ENCODE measurements at places on chromosomes 4 and X. TPM values are rescaled to one million over a fixed set of nuclear protein-coding genes. Genes with fewer than 3 reads are reported as not detected.

Gene ADGRG2
- 0.11 TPM for total RNA-seq

Gene AR
- 9.0 TPM for total RNA-seq

Gene ADH1C
- 26.3 TPM for total RNA-seq

Gene ATP2B3
- not detected for total RNA-seq

Gene FGF16
- total RNA-seq, result not detected

Gene ITM2A
- total RNA-seq, result 22.5 TPM

Gene PCSK1N
- total RNA-seq, result not detected

Gene SSX4
- not detected for total RNA-seq

Gene ZXDA
- 4.8 TPM for total RNA-seq

Gene TCEAL6
- not detected for total RNA-seq

Gene NUDT10
- total RNA-seq, result not detected

GRCh38 chr4:10480616-10481015, 23.4 kb upstream of the ZNF518B start:
- no peak for DNase-seq

GRCh38 chr4:141246683-141247429, 26.2 kb downstream of the ZNF330 start:
- DNase-seq, result no peak

- no peak for DNase-seq
Observed at GRCh38 chr4:65033899-65034298, 624.6 kb upstream of the TECRL start.

DNA sequence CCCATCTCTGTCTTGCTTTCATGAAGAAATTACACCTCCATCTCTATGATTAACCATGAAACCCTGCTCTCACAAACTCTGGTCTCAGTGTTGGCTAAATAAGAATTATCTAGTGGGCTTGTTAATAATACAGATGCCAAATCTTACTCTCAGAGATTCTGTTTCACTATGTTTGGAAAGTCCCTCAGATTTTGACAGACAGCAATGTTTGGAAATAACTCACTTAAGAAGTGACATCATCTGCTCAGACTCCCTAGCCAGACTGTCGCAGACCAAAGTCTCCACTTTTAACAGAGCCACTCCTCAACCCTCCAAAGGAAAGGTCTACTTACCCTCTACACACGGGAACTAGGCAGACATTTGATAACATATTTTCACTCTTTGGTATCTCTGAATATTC, 328.5 kb upstream of the FGF16 start:
- DNase-seq, result no peak

GRCh38 chr4:10239982-10240654, 123.5 kb upstream of the WDR1 start:
- no peak for DNase-seq

GRCh38 chrX:13893826-13894225, 76.9 kb upstream of the GPM6B start:
- DNase-seq, result peak; percentile 9

- DNase-seq, result no peak
Observed at GRCh38 chr4:140059159-140059558, 94.8 kb downstream of the MAML3 start.

DNA sequence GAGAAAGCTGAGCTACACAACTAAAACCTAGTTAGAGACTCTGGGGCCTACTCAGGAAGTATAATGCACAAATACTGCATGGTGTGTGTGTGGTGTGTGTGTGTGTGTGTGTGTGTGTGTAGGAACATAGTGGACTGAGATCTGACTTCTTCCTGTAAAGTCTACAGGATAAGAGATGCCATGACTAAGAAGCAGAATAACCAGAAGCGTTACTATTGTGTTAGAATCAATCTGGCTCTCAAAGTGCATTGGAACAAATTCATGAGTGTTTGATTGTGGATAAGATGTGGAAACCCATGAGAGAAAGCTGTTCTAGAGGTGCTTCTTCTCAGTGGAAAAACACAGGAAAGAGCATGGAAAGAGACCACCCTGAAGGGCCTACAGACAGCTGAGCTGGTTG, 302.1 kb downstream of the INPP4B start:
- DNase-seq, result no peak

DNA sequence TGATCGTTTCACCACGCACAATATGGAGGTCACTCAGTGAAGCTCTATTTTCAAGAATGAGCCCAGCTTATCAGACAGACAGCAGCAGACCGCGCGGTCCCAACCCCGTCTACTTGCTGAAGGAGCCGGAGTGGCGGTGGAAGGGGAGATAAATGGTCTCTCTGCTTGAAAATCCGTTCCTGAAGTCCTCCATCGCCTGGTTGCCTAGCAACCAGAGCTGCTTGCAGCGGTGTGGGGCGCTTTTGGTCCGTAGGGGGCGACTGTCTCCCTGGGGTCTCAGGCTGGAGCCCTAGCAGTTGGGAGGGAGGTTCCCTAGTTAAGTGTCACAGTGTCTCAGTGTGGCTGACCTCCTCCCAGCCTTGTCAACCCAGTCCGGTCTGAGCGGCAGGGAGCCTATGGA, 8.3 kb upstream of the DLG3 start:
- DNase-seq, result no peak

DNA sequence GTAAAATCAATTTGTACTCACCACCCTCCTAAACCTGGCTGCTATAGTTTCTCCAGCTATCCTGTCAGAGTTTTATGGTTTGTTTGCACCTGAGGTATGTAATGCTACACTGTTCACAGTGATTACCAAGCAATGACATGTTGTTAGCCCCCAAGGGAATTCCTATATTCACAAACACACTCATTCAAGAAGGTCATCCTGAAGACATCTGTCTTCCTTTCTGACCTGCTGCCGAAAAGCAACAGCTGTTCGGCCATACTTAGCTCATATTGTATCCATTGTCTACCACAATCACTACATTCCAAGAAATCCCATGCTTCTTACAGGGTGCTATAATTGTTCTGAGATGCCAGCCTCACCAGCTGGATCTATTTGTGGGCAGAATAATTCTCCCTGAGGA, 160.1 kb upstream of the GYPA start:
- DNase-seq, result no peak

DNA sequence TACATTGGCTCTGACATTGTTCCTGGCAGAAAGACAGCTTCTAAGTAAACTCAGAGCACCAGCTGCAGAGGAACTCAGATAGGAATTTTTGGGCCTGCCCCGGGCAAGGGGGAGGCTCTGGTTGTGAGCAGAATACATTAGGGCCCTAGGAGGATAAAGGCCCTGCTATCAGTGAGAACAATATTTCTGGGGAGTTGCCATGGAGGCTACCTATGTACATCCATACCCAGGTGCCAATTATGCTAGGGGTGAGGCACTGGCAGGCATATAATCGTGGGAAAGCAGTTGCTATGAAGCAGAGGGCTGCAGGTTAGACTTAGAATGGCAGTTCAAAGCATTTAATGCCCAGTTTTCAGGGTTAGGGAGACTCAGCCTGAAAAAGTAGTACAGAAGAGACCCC, 273.5 kb upstream of the EDA2R start:
- no peak for DNase-seq

DNA sequence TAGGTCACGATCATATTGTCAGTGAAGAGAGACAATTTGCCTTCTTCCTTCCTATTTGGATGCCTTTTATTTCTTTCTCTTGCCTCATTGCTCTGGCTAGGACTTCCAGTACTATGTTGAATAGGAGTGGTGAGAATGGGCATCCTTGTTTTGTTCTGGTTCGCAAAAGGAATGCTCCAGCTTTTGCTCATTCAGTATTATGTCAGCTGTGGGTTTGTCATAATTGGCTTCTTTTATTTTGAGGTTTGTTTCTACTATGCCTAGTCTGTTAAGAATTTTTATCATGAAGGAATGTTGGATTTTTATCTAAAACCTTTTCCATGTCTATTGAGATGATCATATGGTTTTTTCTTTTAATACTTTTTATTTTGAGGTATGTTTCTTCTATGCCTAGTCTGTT, 152.3 kb upstream of the MAD2L1 start:
- DNase-seq, result no peak

DNA sequence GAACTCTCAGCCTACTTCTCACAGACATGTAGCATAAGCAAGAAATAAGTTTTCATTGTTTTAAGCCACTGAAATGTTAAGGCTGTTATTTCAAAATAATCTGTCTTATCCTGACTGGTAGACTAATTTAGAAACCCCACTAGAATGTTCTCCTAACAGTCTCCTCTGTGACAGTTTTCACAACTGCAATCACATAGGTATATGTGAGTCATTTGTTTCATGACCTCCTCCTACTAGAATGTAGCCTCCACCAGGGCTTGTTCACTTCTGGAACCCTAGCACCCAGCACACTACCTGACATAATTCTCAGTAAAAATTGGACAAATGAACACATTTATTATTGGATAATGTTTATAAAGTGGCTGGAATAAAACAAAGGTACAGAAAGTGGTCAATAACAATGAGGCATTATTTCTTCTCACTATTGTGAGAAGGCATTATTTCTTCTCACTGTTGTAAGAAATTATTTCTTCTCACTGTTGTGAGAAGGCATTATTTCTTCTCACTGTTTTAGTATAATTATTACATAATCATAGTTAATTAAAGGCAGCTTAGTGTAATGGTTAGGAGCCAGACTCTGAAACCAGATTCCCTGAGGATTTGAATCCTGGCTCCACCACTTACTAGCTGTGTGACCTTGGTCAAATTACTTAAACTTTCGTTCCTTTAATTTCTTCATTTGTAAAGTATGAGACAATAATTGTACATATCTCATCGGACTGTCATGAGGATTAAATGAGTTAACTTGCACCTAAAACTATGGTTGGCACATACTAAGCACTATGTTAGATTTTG, 251.5 kb downstream of the RASL11B start:
- DNase-seq, result no peak

DNA sequence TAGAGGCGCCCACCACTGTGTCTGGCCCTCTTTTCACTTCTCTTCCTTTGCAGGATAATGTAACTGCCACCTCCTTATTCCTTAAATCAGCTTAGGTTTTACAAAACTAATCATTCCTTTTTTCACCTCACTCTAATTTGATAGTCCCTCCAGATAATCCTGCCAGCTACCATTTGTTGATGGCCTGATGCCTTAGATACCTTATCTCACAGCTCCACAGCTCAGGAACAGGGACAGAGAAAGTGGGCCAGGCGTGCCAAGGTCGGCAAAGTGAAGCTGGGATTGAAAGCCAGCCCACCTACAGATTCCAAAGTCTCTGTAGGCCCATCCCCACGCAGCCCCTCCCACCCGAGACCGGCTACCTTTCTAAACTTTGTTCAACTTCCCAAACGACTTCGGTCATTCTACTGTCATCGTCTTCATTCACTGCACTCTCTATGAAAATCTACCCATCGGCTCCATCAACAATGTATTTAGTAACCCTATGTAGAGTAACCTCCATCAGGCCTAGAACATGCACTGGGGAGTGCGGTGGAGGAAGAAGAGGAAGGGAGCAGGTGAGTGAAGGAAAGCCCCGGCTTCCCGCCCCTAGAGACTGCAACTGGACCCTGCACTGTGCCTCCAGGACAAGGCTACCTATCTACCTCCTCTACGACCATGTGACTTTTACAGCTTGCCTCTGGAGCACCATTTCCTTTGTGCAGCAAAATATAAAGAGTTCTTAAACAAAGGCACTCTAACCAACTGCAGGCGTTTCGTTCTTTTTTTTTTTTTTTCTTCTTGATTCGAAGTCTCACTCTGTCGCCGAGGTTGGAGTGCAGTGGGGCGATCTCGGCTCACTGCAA, 1.5 kb downstream of the CASP6 start:
- no peak for DNase-seq

DNA sequence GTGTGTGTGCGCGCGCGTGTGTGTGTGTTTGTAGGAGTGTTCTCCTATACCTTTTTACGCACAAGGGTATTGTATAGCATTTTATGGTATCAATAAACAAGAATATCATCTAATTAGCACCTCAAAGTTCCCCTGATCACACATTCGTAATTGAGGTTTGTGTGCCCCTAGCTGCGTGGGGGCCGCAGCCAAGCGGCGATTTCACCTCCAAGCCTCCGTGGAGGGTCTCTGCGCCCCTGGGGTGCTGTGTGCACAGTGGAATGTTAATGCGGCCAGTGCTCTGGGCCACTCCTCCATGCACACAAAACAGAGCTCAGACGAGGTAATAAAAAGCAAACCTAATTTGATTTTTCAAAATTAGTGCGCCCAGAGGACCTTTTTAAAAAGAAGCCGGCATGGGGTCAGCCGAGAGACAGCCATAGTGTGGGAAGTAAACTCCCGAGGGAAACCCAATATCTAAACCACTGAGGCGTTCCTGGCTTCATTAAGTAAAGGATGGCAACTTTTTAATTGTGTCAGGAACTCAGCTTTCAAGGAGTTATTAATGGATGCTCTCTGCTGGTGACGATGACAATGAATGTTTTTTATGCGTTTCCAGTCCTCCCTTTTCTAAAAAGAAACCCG, 110.6 kb downstream of the SORCS2 start:
- no peak for DNase-seq

- no peak for DNase-seq
Observed at GRCh38 chr4:139535871-139536234, 20.2 kb downstream of the SETD7 start.

DNA sequence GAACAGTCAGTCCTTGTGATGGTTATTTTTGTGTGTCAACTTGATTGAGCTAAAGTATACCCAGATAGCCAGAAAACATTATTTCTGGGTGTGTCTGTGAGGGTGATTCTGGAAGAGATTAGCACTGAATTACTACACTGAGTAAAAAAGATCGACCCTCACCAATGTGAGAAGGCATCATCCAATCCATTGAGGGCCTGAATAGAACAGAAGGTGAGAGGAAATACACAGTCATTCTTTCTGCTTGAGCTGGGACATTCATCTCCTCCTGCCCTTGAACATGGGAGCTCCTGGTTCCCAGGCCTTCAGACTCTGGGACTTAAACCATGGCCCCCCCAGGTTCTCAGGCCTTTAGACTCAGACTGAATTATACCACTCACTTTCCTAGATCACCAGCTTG, 22.3 kb downstream of the INPP4B start:
- DNase-seq, result no peak

DNA sequence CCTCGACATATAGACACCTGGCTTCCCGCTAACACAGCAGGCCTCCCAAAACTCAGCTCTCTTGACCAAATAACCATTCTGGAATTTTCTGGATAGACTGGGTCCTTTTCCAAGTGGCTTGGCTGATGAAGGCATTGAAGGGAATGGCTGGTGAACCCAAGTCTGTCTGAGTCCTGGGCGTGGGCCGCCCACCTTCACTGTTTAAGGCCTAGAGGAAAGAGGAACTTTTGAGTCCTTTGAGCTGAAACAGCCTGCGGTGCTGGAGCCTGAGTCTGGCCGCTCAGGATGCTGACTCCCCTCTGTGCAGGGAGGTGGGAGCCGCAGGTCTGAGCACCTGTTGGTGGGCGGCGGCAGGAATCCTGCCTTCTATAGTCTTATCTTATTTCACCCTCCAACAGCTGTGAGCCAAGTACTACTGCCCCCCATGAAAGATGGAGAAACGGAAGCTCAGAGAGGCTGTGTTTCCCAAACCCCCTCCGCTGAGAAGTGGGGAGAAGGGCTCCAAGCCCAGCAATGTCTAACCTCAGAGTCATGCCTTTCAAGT, 23.4 kb downstream of the ACOX3 start:
- no peak for DNase-seq
